Fibroblast of mammary gland (primary cell): ENCODE measurements at places on chromosomes 16 and 17.
A peak's percentile ranks its signal among the peaks of the same experiment; 100 is the strongest.

DNA sequence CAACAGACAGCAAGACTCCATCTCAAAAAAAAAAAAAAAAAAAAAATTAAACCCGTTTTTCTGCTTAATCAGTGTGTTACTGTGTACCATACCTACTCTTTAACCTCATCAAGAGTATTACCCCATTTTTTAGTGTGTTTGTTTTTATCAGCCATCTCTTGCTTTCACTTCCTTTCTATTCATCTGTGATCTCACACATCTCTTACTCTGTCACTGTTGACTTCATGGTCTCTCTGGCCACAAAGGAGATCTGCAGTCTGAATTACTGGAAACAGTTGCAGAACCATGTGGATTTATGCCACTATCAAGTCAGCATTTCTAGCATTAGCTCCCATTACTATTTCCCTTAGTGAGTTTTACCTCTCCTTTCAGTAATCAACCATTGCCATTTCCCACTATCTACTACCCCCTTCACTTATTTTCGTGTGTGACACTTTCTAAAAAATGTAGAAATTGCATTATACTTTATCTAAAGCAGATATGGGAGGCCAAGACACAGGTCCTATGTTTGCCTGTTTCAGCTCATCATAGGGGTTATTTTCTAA is 20.1 kb downstream of the NDEL1 start:
- no peak for DNase-seq

- DNase-seq: no peak
Measured at GRCh38 chr17:45261577-45262515, at the start of gene SPATA32. SPATA32 (minus strand) TSS chr17:45262094; CDS start chr17:45262016, 78 bp downstream.

DNA sequence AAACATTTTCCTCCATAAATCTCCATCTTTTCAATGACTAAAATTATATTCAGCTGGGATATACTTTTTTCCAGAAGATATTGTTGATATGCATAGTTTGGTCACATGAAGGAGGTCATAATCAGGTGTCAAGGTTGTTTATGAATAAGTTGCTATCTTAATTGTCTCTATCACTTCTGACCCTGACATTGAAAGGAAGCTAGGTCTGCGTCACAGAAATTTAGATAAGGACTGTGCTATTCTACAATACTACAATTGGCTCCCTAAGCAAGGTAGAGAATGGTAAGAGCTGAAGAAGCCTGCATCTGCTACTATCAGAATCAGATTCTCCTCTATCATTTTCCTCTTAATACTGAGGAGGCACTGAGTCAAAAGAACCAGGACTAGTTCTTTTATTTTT is 67.5 kb downstream of the CACNG1 start:
- no peak for DNase-seq

- DNase-seq: no peak
Measured at GRCh38 chr17:38711792-38712571, 6.9 kb downstream of the MLLT6 start.

GRCh38 chr17:69064001-69064400 is 3.3 kb upstream of the ABCA9 start:
- DNase-seq: no peak

GRCh38 chr16:6381896-6382295 is 950.7 kb upstream of the RBFOX1 start:
- DNase-seq: no peak

GRCh38 chr16:54987081-54987480 is 56.4 kb downstream of the IRX5 start:
- DNase-seq: no peak

DNA sequence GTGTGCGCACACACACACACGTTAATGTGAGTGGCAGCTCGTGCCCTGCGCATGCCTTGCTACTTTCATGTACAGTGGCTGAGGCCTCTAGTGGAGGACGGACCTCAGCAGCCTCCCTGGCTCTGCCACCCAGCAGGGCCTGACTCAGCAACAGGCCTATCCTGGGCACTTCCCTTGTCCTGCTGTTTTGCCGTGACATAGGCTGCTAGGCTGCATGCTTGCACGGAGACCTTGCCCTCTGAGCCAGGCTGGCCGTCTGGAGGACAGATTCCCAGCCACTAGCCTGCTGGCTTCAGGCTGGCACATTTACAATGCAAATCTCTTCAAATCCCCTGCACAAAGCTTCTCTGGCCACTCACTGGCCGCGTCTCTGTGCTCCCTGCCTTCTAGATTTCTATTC is 9.5 kb downstream of the RNF213 start:
- DNase-seq: no peak

GRCh38 chr17:57276621-57277020 is 20.3 kb downstream of the MSI2 start:
- no peak for DNase-seq

GRCh38 chr17:82325286-82326180 is 8.0 kb downstream of the SECTM1 start:
- no peak for DNase-seq

DNA sequence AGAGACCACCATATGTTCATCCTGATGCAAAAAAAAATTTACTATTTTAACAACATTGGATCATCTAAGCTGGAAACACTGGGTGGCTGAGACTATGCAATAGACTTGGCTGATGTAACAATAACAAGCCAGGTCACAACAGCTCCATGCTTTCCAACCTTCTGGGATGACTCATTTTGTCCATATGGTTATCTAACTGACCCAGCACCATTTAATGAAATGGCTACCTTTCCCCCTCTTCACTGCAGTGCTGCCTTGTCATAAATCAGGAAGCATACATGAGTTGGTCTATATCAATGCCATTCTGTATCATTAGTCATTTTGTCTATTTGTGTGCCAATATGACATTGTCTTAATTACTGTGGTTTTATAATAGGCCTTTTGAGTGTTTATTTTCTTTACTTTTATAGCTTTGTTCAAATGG is 217.6 kb upstream of the KCNJ16 start:
- peak; percentile 92 for DNase-seq
